ENCODE measurements at places on chromosomes 11 and 22.

GRCh38 chr22:32055069-32055468 is 12.0 kb downstream of the SLC5A1 start:
- DNase-seq: no peak

GRCh38 chr11:66311470-66311964 is 5.3 kb downstream of the CD248 start:
- DNase-seq: peak; percentile 55

GRCh38 chr11:120259988-120260565 is 20.1 kb downstream of the POU2F3 start:
- DNase-seq: no peak

- no peak for DNase-seq
Observed at GRCh38 chr22:29156507-29156906, 49.2 kb upstream of the EMID1 start.

DNA sequence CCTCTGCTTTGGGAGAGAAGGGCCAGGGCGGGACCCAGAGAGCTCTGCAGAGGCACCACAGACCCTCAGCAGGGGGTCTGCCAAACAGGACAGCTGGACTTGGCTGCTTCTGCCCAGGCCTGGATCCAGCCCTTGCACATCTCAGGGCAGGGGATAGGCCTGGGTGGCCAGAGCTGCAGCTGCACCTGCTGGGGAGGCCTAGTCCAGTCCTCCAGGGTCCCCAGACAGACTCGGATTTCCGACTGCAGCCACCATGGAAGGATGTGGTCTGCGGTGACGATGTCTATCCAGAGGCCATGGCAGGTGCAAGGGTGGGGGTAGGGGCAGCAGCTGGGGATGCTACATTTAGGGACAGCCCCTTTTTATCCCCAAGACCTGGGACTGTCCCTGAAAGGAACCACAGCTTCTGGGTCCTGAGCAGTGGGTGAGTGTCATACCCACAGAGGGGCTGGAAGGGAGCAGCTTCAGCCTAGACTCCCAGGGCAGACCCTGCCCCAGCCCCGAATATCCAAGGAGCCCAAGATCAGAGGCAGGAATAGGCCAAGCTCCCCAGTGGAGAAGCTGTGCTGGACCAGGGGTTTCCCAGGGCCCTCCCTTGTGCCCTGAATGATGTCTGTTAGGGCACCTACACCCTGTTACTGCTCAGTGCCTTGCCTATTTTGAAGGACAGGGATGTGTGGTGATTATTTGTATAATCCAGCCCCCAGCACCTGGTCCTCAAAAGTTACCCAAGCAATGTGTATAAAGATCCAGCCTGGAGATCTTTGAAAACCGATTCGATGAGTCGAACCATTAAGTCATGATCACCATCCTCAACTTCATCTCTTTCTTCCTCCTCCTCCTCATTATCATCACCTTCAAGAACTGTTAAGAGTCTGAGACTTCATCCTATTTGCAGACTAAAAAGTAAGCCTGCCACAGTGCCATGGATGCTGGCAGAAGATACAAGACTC is 2.5 kb upstream of the IGLL5 start:
- no peak for DNase-seq

DNA sequence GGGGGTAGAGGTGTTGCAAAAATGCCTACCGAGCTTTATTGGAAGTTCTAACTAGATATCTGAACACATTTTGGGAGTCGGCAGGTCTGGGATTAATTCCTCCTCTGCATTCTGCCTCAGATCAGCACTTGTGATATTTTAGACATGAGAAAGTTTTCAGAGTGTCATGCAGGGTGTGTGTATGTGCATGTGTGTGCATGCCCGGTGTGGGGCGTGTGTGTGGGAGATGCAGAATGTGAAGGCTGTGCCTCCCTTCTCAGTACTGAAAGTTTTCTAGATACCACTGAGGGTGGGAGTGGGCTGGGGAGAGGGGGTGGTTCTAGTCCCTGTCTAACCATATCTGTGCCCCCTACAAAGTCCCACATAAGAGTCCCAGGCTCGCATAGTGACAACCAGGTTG is 180.0 kb upstream of the NTM start:
- DNase-seq: no peak

DNA sequence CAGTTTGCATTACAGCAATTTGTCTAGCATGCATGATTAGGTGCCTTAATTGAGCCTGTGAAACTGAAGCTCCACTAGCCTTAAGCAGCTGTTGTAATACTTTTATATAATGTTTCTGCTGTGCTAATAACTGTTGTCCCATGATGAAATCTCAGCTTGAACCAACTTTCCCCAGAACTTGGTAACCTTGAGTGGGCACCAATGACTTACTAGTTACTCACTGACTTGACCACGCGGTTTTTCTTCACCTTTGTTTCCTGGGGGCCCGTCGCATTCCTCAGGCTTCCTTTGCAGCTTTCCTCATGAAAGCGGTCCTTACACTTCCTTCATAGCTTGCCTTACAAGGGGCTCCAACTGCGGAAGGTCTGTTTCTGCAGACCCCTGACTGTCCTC is 11.2 kb upstream of the GLYATL1 start:
- peak; percentile 47 for DNase-seq

GRCh38 chr11:13110929-13111812 is 102.1 kb downstream of the RASSF10 start:
- peak; percentile 51 for DNase-seq

DNA sequence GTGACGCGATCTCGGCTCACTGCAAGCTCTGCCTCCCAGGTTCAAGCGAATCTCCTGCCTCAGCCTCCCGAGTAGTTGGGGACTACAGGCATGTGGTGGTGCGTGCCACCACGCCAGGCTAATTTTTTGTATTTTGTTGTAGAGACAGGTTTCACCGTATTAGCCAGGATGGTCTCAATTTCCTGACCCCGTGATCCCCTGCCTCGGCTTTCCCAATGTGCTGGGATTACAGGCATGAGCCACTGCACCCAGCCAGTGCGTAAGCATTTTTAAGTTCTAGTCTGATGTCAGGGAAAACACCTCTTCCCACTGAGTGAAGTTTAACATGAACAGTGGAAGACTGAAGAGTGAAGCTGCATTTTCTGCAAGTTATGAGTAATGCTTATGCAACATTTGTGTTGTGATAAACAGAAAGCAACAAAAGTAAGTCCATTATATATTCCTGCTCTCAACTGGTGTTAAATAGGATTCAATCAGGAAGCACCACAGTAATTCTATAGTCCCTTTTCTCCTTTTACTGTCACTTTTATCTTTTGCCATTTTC is 1219.8 kb upstream of the RAG2 start:
- DNase-seq: no peak

DNA sequence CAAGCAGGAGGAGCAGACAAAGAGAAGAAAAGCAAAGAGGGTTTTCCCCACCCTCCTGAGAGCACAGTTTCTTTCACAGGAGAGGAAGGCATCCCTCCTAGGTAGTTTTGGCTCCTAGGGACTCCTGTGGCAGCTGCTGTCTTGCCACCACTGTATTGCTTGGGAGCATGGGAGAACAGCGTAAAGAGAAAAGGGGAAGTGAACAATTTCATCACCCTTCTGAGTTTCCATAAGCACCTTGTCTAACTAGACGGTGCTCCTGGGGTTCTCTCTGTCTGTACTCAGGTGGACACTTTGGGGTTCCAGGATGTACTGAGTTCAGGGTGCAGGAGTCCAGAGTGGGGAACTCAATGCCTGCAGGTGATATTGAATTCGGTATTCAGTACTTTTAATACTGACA is 1430.5 kb downstream of the TBC1D22A start:
- DNase-seq: no peak

All from Caco-2 (cell line).